Skeletal muscle cell (primary cell): ENCODE measurements at places on chromosomes 2 and 18.

DNA sequence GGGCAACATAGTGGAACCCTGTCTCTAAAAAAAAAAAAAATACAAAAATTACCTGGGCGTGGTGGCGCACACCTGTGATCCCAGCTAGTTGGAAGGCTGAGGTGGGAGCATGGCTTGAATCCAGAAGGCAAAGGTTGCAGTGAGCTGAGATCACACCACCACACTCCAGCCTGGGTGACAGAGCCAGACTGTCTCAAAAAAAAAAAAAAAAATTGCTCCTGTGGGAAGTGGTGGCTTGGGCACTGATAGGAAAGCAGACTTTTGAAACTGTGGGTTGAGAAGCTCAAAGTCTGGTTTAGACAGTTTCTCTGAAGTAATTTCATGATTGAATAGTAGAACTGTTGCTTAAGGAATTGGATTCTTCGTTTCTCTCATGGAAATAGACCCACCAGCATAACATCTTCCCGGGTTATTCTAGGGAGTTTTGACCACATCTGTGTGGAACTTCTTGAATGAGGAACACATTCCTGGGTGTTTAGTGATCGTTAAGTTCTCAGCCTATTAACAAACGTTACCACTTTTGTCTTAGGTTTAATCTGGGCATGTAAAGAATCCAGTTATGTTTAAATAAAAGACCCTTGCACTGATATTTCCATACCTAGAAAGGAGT, 33.5 kb downstream of the GRHL1 start:
- no peak for DNase-seq

- no peak for DNase-seq
Measured at GRCh38 chr2:109299536-109299935, 170.5 kb downstream of the SH3RF3 start.

DNA sequence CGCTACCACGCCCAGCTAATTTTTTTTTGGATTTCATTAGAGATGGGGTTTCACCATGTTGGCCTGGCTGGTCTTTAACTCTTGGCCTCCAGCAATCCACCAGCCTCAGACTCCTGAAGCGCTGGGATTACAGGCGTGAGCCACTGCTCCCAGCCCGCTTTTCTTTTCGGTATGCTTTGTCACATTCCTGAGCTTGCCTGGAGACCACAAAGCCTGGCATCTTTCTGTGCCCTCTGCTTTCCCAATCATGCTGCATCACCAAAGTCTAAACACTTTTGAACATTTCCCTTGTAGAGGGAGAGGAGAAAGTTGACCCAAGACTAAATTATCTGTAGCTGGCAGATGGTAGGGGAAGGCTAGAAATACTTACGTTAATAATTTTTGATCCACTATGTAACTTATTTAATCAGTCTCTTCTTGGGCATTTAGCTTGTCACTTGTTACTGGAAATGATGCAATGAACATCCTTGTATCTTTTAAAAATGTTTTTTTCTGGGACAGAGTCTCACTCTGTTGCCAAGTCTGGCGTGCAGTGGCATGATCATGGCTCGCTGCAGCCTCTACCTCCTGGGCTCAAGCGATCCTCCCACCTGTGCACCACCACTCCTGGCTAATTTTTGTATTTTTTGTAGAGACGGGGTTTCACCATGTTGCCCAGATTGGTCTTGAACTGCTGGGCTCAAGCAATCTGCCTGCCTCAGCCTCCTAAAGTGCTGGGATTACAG, 2.7 kb upstream of the NPC1 start:
- DNase-seq = no peak

DNA sequence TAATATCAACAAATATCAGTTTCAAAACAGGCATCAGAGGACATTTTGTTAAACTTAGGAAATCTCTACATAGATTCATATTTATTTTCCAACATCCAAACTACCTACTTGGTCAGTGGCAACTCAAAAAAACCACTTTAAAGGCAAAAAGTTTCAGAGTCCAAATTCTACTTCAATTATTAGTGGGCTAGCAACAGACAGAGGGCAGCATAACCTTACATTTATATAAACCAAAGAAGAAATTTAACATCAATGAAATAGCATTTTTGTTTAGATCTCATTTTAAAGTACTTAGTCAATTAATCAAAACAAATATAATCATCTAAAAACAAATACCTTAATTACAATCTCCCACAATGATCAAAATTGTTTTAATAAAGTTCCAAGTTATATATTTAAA, 33.3 kb downstream of the RTTN start:
- no peak for DNase-seq

DNA sequence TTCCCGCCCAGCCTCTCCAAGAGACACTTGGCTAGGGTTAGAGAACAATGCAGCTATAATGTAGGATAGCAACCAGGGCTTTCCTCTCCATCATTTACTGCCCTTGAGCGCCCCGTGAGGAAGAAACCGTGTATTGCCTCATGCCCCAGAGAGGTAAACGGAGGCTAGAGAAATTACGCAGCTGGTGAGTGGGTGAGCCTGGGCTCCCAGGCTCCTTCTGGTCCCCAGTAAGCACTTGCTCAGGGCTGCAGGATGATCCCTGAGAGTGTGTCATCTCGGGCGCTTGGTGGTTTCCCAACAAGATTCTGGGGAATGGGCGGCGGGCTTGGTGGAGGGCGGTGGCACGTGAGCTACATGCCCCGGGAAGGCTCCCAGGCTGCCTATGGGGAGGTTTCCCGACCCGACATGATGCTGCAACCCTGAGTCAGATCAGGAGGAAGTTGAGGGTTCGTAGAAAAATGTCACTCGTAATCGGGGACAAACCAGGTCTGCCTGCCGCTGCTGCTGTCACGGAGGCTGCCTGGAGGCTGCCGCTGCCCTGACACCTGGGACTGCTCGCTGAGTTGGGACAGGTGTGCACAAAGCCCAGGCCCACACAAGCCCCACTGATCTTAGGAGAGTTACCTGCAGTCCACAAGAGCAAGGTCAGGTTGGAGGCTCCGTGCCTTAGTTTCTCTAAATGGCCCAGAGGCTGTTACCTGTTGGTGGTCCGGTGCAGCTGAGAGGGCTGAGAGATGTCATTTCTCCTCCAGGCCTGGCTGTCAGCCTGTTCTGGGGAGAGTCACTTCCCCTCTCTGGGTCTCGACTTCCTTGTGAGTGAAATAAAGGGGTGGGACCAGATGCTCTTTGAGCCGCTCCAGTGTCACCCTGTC, at the start of gene GPR55:
TSS of gene GPR55 (minus strand) at position 773 of the 872 bp plus-strand sequence. CDS start 14,280 bp downstream, outside the sequence.
- DNase-seq = no peak

DNA sequence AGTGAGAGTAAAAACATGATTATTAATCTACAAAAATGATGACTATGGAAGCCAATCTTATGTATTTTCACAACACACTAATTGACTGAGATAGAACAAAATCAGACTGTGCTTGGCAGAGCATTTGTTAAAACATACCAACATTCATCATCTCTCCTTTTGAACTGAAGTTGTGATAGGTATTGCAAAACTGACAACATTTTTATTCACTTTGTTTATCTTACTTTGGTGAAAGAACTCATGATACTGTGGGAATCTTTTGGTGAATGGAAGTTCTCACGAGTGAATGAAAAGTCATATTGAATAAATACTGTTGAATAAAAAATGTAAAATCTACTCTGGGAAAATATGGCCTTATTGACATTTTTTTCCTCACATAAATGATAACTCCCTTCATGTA, 1430.2 kb upstream of the PIK3C3 start:
- no peak for DNase-seq

GRCh38 chr2:108428286-108429009, 20.6 kb upstream of the GCC2 start:
- no peak for DNase-seq

DNA sequence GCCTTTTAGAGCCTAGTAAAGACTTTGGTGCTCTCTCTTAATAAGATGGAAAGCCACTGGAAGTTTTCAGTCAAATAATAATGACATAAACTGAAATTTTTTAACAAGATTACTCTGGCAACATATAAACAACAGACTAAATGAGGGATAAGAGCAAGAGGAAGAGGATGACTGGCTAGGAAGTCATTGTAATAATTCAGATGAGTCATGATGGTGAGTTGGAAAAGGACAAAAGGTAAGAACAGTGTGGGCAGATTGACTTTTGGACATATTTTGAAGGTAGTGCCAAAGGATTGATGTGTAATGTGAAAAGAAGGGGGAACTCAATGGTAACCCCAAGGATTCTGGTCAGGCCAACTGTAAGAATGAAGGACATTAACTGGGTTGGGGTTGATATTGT, 310.3 kb downstream of the NOL4 start:
- DNase-seq = no peak

- no peak for DNase-seq
Measured at GRCh38 chr18:9758624-9759075, 50.5 kb downstream of the RAB31 start.

DNA sequence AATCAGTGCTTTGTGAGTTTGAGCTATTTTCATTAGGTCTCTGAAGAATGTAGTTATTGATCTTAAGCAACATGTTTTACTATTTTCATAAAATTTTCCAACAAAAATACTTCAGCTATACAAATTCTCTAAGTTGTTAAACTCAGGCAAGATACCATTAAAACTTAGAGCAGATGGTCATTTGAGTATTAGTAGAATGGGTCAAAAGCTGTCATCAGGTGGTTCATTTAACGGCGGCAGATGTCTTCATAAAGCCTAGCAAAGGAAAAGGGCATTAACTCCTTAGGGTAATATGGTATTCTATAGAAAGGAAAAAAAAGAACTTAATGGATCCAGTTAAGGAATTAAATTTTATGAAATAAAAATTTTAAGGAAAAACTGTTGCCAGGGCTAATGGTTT, 19.2 kb downstream of the MIB1 start:
- DNase-seq = no peak

- DNase-seq = no peak
Measured at GRCh38 chr18:35804377-35804776, 168.1 kb upstream of the RMP24 start.

GRCh38 chr2:170821531-170822289, 5.0 kb downstream of the GAD1 start:
- DNase-seq = no peak

DNA sequence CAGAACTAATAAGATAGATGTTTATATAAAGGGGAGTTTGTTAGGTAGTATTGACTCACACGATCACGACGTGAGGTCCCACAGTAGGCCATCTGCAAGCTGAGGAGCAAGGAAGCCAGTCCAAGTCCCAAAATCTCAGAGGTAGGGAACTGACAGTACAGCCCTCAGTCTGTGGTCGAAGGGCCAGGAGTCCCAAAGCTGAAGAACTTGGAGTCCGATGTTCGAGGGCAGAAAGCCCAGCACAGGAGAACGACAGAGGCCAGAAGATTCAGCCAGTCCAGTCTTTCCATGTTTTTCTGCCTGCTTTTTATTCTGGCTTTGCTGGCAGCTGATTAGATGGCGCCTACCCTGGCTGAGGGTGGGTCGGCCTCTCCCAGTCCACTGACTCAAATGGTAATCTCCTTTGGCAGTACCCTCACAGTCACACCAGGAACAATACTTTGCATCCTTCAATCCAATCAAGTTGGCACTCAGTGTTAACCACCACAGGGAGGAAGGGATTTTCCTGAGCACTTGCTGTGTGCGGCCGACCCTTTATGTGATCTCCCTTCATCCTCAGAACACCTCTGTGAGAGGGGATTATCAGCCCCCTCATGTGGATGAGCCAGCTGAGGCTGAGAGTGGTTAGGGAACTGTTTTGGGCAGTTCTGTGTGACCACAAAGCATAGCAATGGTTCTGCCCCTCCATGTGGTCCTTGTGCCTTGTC, 78.3 kb downstream of the RNF144A start:
- no peak for DNase-seq

DNA sequence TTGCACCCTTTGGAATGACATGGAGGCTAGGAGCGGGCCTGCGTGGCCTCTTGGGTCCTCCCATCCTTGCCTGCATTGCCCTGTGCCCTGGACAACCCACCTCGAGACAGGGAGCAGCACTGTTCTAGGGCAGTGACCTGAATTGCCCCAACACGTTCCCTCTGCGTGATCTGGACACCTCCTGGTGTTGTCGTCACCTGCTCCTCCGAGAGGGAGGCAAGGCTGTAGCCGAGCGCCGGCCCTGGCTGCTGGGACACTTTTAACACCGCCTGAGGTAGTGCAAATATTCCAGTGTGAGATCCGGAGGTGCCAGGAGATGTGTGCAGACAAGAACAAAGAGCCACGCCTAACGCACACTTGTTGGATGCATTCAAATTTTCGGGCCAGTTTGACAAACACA, 131.5 kb downstream of the SMAD7 start:
- DNase-seq = no peak
